ENCODE measurements at places on chromosomes 13 and 19.

GRCh38 chr13:65112531-65112941 lies 2117.6 kb downstream of the PCDH9 start:
- no peak for DNase-seq

DNA sequence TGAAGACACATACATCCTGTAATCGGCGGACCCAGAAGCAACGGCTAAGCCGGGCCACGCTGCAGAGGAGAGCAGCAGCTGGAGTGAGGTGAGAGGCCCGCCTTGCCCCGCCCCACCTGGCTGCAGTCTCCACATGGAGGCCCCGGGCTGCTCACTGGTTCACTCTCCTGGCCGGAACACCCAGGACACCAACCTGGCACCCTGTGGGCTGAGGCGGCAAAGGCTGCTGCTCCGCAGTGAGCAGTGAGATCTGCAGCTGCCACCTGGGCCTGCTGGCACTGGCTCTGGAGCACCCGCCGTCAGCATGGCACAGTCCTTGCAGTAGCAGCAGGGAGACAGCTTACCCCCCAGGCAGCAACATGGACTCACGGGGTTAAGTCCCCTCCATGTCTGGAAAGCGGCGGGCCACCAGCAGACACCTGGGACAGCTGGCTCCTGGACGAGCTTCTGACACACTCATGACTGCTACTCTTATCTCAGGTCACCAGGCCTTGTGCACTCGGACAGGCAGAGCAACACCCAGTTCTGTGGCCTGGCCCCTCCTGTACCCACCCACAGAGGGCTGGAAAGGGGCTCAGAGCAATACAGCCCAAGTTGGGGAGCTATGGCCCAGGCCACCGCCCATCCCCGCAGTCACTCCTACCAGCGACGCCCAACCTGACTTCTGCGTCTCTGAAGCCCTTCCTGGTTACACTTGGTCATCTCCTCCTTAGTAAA lies 13.2 kb upstream of the KPTN start:
- DNase-seq, result no peak

DNA sequence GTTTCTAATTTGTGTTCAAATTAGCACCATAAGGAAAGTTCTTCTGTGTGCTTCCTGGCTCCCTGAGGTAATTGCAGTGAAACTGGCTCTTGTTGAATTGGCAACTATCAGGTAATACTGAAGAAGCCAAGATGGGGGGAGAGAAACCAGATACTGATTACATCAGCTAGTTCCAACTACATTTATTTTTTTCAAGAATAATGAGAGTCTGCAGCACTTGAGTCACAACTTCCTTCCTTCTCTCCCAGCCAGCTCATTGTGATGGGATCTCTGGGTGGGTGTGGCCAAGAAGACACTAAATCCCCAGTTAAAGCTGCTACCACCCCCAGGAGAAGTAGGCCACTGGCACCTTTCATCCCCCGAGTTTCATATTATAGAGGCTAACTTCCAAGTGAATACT lies 100.7 kb upstream of the RXFP2 start:
- no peak for DNase-seq

DNA sequence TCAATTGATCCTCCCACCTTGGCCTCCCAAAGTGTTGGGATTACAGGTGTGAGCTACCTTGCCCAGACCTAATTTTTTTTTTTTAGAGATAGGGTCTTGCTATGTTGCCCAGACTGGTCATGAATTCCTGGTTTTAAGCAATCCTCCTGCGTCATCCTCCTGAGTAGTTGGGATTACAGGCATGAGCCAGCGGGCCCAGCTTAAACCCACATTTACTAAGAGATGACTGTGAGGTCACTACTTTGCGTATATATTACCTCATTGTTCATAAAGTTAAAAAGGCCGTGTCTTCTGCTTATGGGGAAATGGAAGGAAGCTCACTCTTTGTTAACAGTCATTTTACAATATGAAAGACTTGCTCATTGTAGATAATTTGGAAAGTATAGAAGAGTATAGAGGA lies 39.6 kb upstream of the C1QTNF9 start:
- DNase-seq, result no peak

DNA sequence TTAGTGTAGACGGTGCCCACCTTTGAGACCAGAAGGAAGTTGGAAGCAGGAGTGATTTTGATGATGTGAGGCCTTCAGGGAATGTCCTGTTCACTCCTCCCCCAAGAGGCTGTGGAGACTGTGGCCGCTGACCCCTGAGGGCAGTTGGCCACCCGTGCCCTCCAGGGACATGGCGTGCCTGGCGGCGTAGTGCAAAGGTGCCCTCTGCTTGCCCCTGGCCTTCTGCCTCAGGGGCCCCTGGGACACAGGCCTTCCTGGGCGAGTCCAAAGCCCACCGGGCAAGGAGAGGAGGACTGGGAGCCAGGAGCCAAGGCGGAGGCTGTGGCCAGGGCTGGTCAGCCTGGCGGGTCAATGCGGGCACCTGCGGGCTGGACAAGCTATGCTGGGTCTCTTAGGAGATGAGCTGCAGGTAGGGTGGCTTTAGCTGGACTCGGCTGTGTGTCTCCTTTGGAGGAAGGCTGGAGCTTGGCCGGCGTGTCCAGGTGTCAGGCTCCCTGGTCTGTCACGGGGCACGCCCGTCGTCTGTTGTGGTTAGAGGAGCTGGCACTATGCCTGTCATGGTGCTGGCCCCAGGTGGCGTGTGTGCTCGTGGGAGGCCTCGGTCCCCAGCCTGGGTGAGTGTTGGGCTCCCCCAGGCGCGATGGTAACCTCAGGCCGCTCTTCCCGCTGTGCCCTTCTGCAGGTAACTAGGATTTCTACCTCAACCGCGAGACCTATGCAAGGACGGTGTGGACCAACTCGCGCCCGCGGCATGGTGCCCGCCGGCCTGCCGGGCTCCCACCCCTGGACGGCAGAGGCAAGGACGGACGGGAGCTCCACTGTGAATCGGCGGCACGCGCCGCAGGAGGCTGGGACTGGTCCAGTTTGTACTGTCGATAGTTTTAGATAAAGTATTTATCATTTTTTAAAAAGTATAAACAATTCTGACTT lies 6.8 kb downstream of the PLEKHJ1 start:
- no peak for DNase-seq

- DNase-seq, result no peak
Observed at GRCh38 chr19:55669418-55670279, 5.4 kb upstream of the EPN1 start.

- no peak for DNase-seq
Observed at GRCh38 chr13:56515441-56515840, 625.3 kb upstream of the PRR20A start.

DNA sequence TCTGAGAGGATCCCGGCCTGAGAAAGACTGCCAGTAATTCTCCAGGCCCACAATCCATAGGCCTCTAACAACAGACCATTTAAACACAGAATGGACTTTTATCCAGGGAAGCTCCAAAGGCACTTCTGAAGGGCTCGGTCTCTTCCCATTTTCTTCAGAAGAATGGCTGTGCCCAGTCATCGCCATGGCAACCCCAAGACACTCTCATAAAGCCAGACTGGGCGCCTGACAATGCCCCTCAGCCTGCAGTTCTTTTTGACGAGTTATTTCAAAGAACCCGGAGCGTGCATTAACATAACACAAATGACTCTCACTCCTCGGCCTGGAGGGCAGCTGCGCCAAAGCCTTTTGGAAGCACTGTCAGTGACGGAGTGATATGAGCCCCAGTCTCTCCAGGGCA lies 61.0 kb downstream of the RASA3 start:
- DNase-seq, result no peak

DNA sequence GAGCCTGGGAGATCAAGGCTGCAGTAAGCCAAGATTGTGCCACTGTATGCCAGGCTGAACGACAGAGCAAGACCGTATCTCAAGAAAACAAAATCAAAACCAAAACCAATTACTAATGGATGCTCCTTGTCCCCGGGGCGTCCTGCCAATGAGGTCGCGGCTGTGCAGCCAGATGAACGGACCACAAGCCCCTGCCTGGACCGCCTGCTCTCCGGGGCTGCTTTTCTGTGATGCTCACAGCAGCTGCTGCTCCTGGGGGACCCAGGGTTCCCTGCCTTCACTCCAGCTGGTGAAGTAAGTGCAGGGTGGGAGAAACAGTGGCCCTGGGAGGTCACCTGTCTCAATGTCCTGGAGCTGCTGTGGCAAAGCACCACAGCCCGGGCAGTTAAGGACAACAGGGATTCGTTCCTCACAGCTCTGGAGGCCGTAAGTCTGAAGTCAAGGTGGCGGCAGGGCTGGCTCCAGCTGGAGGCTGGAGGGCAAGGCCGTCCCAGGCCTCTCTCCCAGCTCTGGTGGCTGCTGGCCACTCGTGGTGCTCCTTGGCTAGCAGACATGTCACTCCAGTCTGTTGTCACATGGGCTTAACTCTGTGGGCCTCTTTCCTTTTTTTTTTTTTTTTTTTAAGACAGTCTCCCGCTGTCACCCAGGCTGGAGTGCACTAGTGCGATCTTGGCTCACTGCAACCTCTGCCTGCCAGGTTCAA lies 10.1 kb downstream of the COPE start:
- DNase-seq, result no peak

- DNase-seq, result no peak
Observed at GRCh38 chr13:23805122-23805521, 84.1 kb downstream of the MIPEP start.

DNA sequence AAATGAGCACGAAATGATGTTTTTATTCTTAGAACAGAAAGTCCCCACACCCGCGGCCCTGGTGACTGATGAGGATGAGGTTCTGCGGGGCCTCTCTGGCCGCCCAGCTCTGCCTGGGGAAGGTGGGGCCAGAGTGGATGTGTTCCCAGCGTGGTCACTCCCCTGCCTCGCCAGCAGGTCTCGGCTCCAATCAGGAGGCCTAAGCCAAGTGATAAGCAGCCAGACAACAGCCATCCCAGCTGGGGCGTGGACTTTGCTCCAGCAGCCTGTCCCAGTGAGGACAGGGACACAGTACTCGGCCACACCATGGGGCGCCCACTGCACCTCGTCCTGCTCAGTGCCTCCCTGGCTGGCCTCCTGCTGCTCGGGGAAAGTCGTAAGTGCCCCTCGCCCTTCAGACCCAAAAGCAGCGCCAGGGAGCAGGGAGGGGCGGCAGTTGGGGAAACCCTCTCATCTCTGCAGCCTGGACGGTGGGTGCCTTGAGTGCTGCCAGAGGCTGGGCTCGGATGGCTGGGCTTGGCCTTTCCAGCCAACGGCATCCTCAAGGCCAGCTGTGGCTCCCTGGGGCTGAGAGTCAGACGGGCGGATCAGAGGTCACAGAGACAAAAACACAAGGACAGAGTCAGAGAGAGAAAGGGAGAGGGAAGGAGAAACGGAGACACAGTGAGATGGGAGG lies at the start of gene F10:
Gene F10, plus strand, starts transcription at position 250 of the 676 bp plus-strand sequence. Its CDS starts 57 bp downstream, at position 307.
- DNase-seq, result no peak

- DNase-seq, result peak; percentile 74
Observed at GRCh38 chr19:6890938-6891337, 3.6 kb downstream of the ADGRE1 start.

GRCh38 chr19:4474514-4475022 lies 2.5 kb downstream of the HDGFL2 start:
- DNase-seq, result peak; percentile 56

DNA sequence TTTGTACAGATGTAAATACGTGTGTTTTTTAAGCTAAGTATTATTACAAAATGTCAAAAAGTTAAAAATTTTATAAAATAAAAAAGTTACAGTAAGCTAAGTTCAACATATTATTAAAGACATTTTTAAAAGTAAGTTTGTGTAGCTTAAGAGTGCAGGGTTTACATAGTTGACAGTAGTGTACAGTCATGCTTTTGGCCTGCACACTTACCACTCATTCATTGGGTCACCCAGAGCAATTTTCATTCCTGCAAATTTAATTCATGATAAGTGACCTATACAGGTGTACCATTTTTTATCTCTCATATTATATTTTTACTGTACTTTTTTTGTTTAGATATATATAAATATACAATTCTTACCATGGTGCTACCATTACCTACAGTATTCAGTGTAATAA lies 769.9 kb upstream of the SLITRK6 start:
- no peak for DNase-seq

GRCh38 chr19:49614096-49614833 lies 23.3 kb downstream of the PRR12 start:
- peak; percentile 72 for DNase-seq

GRCh38 chr19:33175886-33176669 lies 18.1 kb upstream of the LRP3 start:
- peak; percentile 21 for DNase-seq

- DNase-seq, result peak; percentile 95
Observed at GRCh38 chr19:38402623-38402966, 298 bp upstream of the FAM98C start.

GRCh38 chr13:38941353-38941945 lies 49.2 kb downstream of the STOML3 start:
- DNase-seq, result no peak

DNA sequence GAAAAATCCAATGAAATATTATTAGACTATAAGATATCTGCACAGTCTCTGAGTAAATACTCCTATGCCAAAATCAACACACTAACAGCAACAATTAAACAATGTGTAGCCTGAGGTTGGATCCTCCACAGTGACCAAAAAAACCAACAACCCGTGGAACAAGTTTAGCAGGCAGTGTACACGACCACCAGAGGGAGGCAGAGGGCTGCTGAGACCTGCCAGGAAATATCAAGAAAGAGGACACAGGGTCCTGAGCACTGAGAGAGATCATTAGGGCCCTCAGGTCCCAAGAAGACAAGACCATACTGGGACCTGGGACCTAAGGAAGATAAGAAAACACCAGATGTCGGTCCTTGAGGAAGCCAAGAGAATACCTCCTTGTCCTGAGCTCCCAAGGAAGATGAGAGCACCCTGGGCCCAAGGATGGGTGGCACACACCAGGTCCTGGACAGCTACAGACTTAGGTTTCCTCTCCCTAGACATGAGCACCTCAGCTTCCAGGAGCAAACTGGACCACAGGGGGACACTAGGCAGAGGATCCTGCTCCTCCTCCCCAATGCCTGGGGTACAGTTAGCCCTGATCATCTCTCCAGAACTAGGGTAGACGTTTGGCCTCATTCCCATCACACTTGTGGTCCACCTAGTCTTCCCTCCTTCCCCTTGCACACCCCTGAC lies 822 bp upstream of the ZNF274 start:
- peak; percentile 87 for DNase-seq

- DNase-seq, result no peak
Observed at GRCh38 chr13:110445183-110445582, 116.3 kb downstream of the RAB20 start.

- no peak for DNase-seq
Observed at GRCh38 chr13:97454699-97455098, 20.7 kb downstream of the RAP2A start.

DNA sequence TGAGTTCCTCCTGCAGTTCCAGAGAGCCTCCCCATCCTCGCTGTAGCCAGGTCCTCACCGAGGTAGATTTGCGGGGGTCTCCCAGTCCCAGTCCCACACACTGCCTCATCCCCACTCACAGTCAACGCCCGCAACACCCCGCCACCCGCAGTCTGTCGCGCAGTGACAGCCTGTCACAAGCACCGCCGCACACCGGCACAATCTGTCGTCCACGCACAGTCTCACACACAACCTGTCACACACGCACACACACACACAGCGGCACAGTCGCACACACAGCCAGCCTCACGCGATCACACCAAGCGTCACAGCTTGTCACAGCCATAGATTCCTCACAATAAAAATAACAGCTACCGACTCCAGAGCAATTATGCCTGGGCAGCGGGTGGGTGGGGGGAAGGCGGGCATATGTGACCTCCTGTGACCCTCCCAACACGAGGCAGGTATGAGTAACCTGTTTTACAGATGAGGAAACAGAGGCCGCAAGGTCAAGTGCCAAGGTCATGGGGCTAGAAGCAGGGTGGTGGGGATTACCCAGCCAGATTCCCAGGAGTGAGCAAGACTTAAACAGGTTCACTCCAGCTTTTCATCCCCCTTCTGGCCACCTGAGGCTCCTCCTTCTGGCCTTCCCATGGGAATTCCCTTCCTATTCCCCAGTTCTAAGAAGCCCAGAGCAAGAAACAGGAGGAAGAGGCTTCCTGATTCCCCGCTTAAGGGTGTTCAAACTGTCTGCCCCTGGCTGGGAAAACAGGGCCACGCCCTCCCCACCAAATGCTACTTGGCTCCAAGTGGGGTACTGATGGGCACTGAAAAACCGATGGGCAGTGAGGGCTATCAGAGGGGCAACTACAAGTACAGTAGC lies 13.9 kb downstream of the NFIX start:
- DNase-seq, result no peak

All from activated CD8-positive, alpha-beta T cell treated with anti-CD3 and anti-CD28 coated beads for 36 hours (primary cell).